ENCODE measurements at places on chromosomes 13 and 19.

- peak; percentile 60 for DNase-seq
Measured at GRCh38 chr19:2561895-2562294, 86.0 kb downstream of the GADD45B start.

DNA sequence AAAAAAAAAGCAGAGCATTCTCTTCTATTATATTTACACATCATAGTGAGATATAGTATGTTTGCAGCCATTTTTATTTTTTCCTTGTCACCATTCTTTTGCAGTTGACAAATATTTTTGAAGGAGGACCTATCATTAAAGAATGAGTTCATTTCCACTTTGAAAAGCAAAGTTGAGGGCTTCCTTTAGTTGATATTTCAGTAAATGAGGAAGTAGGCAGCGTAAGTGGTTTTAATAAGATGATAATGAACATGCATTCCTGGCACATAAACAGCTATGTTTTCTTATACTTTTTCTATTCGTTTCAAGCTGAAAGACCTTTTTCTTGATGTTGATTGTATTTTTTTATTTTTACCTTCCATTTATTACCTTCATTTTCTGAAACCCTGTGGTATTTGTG, 66.2 kb downstream of the ZMYM2 start:
- no peak for DNase-seq

GRCh38 chr13:65090186-65090585, 2139.9 kb downstream of the PCDH9 start:
- DNase-seq = no peak

DNA sequence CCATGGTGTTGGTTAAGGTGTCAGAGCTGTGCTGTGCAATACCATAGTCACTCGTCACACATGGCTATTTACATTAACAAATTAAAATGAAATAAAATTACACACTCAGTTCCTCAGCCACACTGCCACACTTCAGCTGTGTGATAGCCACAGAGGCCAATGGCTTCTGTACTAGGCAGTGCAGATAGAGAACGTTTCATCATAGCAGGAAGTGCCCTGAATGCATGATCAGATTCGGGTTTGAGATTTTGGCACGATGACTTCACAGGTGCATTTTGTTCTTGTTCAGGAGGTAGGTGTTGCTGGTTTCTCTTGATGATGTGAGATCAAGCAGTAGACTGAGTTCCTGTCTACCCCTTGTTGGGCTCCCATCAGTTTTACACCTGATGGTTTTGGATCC, 6.5 kb downstream of the ARMC6 start:
- no peak for DNase-seq

- DNase-seq = no peak
Measured at GRCh38 chr19:57192077-57192420, 749 bp downstream of the ZNF264 start.

- no peak for DNase-seq
Measured at GRCh38 chr13:21075379-21076249, 14.2 kb upstream of the LATS2 start.

- no peak for DNase-seq
Measured at GRCh38 chr19:23983406-23983805, 68.7 kb downstream of the ZNF726 start.

GRCh38 chr13:43347877-43348276, 324.5 kb downstream of the DNAJC15 start:
- no peak for DNase-seq
